Stimulated activated CD4-positive, alpha-beta T cell treated with anti-CD3 and anti-CD28 coated beads, Interleukin-4, amount 100 ng/mL, for 4 hours (primary cell): ENCODE measurements at places on chromosomes 3 and 15.

- no peak for DNase-seq
Measured at GRCh38 chr3:139472380-139473010, 3.8 kb downstream of the RBP2 start.

DNA sequence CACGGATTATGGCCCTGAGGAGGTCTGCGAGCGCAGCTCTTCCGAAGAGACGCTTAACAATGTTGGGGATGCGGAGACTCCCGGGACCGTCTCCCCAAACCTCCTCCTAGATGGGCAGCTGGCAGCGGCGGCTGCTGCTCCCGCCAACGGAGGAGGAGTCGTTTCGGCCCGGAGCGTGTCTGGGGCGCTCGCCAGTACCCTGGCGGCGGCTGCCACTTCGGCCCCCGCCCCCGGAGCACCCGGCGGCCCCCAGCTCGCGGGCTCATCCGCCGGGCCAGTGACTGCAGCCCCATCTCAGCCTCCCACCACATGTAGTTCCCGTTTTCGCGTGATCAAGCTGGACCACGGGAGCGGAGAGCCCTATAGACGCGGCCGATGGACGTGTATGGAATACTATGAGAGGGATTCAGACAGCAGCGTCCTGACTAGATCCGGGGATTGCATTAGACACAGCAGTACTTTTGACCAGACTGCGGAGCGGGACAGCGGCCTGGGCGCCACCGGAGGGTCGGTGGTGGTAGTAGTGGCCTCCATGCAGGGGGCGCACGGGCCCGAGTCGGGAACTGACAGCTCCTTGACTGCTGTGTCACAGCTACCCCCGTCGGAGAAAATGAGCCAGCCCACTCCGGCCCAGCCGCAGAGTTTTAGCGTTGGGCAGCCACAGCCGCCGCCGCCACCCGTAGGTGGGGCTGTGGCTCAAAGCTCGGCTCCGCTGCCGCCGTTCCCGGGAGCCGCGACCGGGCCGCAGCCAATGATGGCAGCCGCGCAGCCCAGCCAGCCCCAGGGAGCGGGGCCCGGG, 1.6 kb downstream of the TSC22D2 start:
- DNase-seq: peak; percentile 72

GRCh38 chr15:85568261-85568808, 187.9 kb downstream of the AKAP13 start:
- no peak for DNase-seq

DNA sequence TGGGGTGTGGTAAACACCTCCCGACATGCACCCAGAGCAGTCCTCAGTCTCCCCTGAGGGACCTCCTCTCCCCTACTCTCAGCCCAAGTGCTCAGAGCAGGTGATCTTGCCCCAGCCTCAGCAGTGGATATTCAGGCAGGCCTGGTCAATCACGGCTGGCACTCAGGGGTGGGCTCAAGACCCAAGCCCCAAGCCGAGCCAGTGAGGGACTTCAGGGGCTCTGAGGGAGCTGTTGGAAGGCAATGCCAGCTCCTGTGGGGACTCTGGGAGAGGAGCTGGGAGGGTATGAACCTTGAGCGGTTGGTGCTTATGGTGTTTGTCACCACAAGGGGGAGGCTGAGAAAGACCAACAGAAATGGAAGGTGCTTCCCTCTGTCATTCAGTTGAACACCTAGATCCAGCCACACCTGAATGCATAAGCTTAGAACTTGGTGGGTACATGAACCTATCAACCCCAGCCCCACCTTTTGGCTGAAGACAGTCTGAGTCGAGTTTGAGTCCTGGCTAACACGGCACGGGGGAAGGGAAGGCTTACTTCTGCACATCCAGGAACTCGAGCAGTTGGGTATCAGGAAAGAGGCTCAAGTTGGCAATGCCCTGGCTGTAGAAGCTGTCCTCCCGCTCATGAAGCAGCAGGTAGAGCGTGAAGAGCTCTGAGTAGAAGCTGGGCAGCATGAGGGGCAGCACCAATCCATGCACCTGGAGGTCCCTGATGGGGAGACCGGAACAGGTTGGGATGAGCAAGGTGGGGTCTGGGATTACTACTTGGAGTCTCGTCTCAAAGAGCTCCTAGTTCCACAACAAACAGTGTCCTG, 19.2 kb downstream of the ALS2CL start:
- no peak for DNase-seq

GRCh38 chr15:74327756-74328155, 39.7 kb downstream of the CYP11A1 start:
- no peak for DNase-seq

DNA sequence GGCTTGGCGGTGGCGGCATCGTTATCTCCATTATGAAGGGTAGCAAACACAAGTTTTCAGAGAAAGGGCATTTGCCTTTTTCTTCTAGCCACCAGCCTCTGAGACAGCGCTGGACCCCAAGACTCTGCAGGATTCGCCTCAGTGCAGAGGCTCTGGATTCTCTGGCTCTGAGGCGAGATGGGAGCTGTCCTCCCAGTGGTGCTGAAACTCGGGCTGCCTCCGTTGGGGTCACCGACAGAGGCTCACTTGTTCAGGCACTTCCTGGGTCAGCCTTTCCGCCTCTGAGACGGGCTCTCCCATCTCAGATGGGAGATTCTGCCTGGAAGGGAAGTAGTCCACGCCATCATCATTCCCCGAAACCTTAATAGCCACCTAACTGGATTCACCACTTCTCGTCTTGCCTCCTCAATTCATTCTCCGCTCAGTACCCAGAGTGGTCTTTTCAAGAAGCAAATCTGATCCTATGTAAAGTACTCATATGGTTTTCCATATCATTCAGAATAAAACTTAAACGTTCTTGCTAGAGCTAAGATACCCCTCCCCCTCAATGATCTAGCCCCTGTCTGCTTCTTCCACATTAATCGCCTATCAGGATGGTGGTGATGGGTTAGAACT, 76.9 kb downstream of the RHCG start:
- peak; percentile 38 for DNase-seq

- no peak for DNase-seq
Measured at GRCh38 chr3:155367506-155367905, 74.0 kb upstream of the STRIT1 start.

DNA sequence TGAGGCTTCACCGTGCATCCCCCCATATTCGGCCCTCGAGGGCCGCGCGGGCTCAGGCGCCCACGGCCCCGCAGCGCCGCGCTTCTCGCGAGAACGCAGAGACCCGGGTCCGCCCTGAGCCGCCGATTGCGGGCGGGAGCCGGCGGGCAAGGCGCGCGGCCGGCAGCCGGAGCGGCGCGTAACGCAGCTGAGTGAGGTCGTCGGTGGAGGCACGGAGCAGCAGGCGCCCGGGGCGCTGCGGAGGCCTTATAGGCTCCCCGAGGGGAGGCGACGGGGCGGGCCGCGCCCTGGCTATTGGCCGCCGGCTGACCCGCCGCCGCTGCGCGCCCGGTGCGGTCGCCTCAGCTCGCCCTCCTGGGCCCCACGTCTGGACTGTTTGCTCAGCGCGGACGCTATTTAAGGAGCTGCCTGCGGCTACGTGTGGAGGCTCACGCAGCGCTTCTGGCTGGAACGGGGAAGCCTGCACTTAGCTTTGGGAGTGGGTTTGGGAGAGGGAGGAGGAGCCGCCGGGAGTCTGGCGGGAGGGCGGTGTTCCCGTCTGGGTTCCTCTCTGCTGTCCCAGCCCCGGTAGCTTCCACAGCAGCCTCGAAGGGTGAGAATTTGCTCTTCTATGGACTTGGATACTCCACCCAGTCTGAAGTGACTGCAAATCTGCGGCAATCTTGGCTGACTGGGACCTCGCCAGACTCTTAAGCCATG, at the start of gene PLOD2:
TSS of gene PLOD2 (minus strand) at position 221 of the 699 bp plus-strand sequence. CDS start at position 26, 195 bp downstream.
- DNase-seq: peak; percentile 5

DNA sequence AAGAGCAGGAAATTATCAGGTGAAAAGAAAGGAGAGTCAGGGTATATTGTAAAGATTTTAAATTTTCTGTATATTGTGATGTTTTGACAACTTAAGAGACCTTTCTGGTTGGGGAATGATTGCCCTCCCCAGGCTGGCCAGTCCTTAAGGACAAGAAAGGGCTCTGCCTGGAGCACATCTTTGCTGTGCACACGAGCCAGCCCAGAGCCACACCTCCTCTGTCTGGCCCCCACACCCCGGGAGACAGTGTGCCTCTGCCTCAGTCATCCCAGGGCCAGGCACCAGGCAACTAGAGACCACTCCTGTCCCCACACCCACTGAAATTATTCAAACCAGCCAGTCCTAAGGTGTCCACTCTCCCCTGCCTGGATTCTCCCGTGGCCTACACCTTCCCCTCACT, 67.1 kb downstream of the KBTBD12 start:
- DNase-seq: no peak

- no peak for DNase-seq
Measured at GRCh38 chr3:161348796-161349400, 22.4 kb downstream of the SPTSSB start.

GRCh38 chr3:154971771-154972326, 108.3 kb upstream of the MME start:
- DNase-seq: no peak

DNA sequence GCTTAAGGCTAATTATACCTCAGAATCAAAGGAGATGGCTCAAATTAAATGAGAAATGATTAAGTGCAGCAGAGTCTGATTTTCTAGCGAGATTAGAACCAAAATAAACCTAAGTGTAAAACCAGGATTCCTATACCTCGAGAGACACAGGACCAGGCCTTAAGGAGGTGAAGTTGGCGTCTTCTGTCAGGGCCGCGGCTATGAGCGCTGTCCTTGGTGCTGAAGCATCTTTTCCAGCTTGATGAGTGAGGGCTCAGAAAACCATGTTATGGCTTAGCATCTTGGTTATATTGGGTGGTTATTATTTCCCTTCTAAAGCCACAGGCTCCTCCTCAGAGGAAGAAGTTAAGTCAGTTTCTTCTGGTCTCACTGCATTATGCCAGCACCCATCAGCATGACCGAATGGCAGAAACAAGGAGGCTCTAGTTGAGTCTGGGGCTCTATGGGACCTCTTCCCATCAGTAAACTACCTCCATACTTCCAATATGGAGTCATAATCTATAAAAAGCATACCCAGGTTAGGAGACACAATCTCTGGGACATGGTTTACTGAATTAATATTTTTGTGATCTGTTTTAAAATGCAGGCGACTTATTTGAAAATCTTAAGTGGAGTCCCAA, 120.1 kb upstream of the NMNAT3 start:
- DNase-seq: no peak

- no peak for DNase-seq
Measured at GRCh38 chr3:52707585-52707984, 1.7 kb downstream of the SPCS1 start.

- DNase-seq: no peak
Measured at GRCh38 chr15:84653584-84653909, 536 bp downstream of the WDR73 start.

DNA sequence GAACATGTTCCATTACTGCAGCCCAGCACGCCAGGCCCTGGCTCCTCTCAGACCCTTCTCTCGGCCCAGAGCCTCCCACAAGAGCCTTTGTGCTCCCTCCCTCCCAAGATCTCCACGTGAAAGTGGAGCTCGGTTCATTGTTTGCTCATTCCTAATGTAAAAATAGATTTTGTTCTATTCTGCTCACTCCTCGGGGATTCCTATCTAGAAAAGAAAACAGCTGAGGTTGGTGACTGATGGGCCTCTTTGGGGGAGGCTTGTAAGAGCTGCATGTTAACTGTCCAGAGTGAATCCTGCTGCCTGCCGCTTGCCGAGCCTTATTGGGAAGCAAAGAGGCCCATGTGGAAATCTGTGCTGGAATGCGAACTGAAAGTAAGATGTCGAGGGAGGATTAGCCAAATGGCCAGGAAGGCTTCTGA, 267.1 kb downstream of the LRTM1 start:
- no peak for DNase-seq

GRCh38 chr15:96296264-96296663, 34.2 kb upstream of the NR2F2 start:
- DNase-seq: no peak

DNA sequence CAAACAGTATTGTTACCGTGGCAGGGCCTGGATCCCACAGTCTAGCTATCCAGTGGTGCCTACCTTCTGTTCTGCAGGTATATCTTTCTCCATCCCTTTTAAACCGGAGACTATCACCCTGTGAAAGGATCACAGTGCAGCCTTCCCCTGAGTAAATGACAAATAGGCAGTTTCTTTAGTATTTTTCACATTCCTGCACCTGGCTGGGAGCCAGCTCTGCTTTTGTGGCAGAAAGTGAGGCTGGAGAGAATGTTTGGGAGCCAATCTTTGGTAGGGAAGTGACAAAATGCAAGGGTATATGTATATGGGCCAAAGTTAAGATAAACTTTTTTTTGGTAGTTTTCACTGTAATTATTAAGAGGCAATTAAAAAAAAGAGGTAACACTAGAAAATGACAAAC, 54.8 kb downstream of the ARHGEF26 start:
- DNase-seq: no peak

DNA sequence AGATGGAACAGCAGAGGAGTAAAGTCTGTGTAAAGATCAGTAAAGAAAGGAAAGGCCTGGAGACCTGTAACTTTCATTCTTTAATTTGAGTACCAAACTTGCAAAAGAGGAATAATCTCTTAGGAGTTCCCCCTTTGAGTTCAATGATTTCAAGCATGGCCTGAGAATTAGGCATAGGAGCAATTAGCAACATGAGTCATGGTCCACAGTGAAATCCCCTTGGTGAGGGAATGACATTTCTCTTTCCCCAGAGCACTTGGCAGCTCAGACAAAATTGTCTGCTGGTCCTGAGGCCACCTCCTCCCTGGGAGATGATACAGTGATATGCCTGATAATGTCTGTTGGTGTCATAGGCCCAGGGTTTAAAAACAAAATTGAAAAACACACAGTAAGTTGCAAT, 81.4 kb upstream of the CRBN start:
- no peak for DNase-seq

DNA sequence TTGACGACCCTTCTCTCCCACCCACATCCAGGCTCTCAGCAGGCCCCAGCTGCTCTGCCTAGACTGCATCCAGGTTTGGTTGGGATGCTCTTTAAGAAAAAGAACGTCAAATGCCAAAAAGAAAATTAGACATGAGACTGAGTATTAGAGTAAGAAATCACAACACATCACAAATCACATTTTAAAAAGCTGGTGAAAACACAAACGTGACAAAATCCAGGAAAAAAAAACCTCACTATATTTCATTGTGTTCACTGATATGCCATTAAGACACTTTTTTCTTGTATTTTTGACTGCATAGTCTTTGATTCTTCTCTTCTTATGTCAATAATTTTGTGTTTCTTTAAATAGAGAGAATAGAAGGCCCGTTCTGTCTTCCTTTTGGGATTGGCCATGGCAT, 243.7 kb downstream of the TLE3 start:
- DNase-seq: no peak

DNA sequence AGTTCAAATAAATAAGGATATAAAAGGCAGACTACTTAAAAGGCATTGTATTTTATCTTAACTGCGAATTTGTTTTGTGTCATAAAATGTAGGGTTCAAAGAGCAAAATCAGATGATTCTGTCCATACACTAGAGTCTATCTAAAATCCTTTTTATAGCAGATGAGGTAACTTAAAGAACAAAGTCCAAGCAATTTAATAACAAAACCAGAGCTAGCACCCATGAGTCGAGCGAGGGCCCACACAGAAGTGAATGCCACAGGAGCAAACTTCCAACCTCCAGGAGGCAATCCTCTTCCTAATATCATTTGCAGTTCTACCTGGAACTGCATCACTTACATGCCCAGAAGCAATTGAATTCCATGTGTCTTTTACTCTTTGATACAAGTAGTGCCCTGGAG, 35.4 kb upstream of the KBTBD8 start:
- no peak for DNase-seq
